ENCODE measurements at places on chromosomes 2 and 18. TPM values are rescaled to one million over a fixed set of nuclear protein-coding genes. Genes with fewer than 3 reads are reported as not detected.

Gene TMEM200C
- total RNA-seq, result not detected

Gene HOXD10
- not detected for total RNA-seq

Gene CAPN14
- total RNA-seq, result 0.59 TPM

Gene CRYBA2
- not detected for total RNA-seq

Gene CPO
- not detected for total RNA-seq

Gene FECH
- total RNA-seq, result 25.5 TPM

- DNase-seq, result no peak
These were observed 24.2 kb downstream of the HPCAL1 start for GRCh38 chr2:10326707-10327594.

GRCh38 chr18:5678779-5679406 lies 135.1 kb upstream of the EPB41L3 start:
- no peak for DNase-seq

GRCh38 chr18:39500306-39500705 lies 1934.7 kb upstream of the CELF4 start:
- no peak for DNase-seq

DNA sequence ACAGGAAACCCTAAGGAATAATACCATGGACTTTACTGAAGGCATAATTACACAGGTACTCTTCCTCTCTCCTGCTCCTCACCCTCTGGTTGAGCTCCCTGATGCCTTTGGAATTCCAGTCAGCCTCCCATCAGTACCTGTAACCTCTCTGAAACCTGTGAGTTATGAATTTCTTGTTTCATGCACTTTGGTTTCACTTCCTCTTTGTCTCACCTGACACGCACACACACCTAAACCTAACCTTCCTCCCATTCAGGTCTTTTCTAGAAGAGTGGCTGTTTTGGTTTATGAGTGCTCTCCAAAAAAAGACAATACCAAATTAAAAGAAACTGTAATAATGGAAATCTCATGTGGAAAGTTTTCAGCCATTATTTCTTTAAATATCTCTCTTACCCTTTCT lies 451.3 kb upstream of the VWC2L start:
- DNase-seq, result no peak

DNA sequence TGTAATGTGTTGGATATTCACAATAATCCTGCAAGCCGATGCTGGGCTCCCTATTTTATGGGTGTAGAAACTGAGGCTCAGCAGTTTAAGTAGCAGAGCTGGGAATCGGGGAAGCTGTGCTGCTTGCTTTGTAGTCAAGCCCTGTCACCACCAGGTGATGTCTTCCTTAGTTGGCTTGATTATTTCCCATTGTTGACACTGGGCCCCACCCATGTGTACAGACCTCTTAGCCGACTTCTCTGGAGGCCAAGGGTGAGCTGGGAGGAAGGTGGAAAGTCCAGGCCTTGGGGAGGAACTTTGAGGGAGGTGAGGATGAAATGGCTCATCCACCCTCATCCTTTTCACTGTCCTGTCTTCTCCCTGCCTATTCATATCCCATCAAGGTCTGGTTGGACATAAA lies 60.0 kb downstream of the CAPN13 start:
- DNase-seq, result no peak

DNA sequence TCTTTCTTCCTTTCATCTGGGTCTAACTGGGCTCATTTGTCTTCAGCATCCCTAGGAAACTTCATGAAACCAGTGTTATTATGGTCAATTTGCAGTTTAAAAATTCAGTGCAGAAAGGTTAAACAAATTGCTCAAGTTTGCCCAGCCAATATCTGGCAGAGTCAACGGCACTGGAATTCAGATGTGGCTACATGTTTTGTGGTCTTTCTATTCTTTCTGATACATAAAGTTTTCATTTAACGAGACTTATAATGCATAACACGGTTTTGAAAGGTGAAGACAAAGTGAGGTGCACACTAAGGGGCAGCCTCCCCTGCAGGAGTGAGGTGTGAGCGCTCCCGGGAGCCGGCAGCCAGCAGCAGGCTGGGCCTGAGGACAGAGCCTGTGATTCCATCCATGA lies 164.6 kb downstream of the RTP5 start:
- no peak for DNase-seq

GRCh38 chr18:30694773-30695172 lies 347.8 kb downstream of the DSC3 start:
- DNase-seq, result no peak

GRCh38 chr2:185583058-185583816 lies 155.4 kb upstream of the FSIP2 start:
- DNase-seq, result no peak

DNA sequence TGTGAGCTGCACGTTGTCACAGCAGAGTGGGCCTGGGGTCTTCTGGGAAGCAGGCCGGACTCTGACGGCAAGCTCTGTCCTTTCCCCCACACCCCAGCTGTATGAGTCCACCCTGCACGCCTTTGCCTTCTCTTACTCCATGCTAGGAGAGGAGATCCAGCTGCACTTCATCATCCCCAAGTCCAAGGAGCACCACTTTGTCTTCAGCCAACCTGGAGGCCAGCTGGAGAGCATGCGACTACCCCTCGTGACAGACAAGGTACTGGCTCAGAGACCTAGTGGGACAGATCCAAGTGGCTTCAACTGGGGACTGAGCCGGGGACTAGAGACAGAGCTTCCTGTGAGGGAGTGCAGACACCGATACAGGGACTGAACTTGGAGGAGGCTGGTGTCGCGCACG lies 40.1 kb downstream of the NTSR2 start:
- DNase-seq, result no peak

- no peak for DNase-seq
These were observed 1.4 kb downstream of the ZBTB14 start for GRCh38 chr18:5294113-5294456.

DNA sequence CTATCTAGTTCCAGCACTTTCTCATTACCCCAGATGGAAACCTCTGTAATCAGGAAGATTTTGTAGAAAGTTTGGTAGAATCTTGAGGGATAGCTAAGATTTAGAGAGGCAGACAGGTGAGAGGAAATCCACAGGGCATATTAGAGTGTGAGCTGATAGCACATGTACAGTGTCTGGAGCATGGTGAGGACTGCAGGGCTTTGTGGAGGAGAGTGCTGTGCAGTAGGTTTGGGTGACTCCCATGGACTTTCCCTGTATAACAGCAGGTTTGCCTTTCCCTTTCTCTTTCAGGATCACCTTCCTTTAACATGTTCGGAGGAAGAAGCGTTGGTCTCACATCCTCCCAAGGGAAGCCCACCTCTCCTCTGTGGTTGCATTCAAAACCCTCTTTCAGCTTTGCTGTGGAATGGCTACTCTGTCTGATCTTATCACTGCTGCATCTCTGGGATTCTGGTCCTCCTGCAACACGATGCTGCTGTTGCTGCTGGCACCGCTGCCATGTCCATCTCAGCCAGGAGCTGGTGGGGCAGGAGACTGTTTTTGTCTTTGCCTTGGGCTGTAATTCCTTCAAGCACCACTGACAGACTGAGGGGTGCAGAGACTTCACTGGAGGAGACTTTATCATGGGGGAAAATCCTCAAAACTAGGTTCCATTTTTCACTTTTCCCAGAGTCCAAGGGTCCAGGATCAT lies 7.8 kb upstream of the KIF5C start:
- DNase-seq, result no peak

DNA sequence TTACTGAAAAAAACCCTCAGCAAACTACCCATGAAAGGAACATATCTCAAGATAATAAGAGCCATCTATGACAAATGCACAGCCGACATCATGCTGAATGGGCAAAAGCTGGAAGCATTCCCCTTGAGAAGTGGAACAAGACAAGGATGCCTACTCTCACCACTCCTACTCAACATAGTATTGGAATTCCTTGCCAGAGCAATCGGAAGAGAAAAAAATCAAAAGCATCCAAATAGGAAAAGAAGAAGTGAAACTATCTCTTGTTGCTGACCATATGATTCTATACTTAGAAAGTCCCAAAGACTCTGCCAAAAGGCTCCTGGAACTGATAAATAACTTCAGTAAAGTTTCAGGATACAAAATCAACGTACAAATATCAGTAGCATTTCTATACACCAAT lies 40.6 kb upstream of the MSTN start:
- DNase-seq, result no peak

- no peak for DNase-seq
These were observed 9.1 kb downstream of the SP9 start for GRCh38 chr2:174343623-174344455.

DNA sequence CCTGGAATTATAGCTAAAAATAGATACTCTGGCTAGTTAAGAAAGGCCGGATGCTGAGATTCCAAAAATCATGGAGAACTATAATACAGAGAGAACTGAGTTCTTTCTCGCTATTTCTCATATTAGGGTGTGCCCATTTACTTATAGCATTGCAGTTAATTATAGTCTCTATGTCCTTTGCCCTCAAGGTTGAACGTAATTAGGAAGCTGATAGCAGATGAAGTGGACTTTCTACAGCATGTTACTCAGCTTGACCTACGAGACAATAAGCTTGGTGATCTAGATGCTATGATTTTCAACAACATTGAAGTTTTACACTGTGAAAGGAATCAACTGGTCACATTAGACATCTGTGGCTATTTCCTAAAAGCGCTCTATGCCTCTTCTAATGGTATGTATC lies 187.4 kb downstream of the PHLPP1 start:
- no peak for DNase-seq

GRCh38 chr2:159290289-159290907 lies 3.9 kb upstream of the WDSUB1 start:
- DNase-seq, result peak; percentile 53

DNA sequence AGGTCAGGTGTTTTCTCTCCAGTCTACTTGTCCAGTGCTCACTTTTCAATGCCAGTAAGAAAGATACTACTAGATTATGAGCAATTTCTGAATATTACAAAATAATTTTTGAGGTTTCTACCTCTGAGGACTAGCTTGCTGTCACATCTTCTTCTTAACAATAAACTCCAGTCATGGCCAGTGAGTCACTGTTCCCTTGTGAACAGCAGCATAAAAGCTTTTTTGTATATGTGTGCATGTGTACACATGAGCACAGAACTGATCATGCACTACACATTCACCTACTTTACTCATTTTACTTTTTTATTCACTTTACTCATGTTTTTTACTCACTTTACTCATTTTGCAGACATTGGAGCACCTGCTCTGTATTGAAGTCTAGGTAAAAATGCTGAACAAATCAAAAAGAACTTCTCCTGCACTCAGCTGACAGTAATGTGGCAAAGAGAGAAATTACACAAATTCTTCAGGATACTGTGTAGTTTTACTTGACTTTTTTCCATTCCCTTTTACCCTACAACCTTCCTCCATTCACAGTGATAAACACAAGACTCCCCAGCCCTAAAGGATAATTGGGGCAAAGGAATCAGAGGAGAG lies 28.0 kb downstream of the ST6GAL2 start:
- DNase-seq, result no peak

GRCh38 chr2:9317559-9317958 lies 105.8 kb downstream of the ITGB1BP1 start:
- DNase-seq, result no peak

- DNase-seq, result no peak
These were observed 29.0 kb downstream of the EML6 start for GRCh38 chr2:54752439-54752838.

DNA sequence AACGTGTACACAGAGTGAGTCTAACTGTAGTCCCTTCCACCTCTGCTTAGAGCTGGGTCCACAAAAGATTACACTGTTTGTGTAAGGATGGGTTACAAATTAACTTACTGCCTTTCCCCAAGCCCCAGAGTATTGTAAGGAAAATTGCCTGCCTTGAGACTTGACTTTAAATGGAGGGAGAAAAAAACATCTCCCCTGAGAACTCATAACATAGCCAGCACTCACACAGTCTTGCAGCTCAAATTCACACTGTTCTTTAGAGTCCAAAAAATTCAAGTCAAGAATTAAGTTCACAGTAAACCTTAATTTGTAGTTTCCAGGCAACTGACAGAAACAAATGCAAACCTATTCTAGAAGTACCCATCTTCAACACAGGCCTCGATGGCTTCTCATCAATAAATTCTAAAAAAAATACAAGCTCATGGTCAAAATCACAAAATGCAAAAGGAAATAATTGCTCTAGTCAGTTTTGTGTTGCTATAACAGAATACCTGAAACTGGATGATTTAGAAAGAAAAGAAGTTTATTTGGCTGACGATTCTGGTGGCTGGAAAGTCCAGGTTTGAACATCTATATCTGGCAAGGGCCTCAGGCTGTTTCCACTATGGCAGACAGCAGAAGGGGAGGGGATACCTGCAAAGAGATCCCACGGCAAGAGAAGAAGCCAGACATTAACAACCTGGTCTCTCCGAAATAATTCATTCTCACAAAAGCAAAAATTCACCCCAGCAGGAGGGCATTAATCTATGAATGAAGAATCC lies 34.6 kb upstream of the TMEM17 start:
- no peak for DNase-seq

DNA sequence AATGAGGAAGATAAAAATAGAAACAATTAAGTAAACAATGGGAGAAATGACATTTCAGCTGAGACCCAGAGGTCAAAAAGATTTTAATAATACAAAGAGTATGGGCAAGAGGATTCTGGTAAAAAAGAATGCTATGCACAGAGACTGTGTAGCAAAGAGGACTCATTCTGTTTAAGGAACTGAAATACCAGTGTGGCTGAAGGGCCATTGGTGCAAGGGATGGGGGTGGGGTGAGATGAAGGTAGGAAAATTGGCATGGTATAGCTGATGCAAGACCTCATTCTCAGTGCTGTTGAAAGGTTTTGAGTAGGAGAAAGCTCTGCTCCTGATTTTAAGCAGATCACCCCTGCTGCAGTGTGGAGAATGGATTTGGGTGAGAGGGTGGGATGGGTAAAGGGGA lies 10.8 kb downstream of the GALNT1 start:
- DNase-seq, result peak; percentile 51

DNA sequence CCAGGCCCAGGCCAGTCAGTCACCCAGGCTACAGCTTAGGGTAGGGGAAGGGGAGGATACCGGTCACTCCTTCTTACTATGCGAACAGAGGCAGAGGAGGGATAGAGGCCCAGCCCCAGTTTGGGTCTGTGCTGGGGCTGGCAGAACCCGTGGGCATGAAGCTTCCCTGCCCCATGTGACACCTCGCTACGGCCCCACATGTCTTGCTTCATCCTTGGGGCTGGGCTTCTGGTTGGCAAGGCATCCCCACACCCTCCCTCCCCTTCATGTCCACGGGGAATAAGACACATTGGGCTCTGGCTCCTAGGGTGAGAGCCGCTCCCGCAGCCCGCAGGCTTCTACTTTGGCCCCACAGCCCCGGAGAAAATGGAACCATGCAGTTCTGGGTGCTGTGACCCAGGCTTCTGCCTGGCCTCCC lies 32.4 kb downstream of the HS1BP3 start:
- DNase-seq, result no peak

DNA sequence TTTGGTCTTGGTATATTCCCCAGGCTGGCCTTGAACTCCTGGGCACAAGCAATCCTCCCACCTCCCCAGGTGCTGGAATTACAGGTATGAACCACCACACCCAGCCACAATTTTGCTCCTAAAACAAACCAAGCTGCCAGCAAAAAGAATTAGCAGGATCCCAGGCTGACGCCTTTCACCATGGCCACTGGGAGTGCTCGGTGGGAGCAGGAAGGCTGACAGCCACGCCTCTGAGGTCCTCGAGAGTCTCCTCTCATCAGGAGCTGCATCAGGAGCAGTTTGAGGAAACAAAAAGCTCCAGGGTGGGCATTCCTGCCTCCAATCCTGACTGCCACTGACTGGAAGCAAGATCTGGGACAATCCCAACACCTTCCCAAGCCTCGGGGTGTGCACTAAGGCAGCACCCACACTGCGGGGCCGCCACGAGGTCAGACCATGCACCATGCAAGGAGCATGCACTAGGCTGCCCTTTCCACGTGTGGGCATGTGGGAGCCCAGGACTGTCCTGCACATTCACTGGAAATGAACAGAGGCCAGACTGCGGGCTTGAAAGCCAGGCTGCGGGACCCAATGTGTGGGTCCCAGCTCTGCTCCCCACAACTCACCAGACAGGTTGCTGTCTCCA lies 51.4 kb downstream of the TFCP2L1 start:
- DNase-seq, result no peak

- DNase-seq, result peak; percentile 82
These were observed 14.5 kb downstream of the SH3RF3 start for GRCh38 chr2:109143214-109144187.
